ENCODE measurements at places on chromosomes 1 and 21.

DNA sequence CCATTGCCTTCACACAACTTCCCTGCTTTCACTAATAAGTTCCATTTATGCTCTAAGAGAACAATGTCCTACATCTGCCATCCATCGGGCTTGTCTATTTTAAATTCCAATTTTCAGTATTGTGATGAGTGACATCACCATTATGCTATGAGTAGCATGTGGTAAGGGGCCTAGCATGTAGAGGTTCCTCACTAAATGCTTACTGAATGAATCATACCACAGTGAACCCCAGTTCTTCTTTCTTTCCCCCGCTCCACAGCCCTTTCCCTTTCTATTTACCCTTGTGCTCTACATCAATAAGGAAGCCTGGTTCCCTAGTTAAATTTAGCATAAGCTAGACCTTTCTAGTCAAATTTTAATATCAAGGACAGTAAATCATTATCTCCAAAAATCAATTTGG lies 195.0 kb upstream of the RGS18 start:
- ATAC-seq = no peak

- no peak for ATAC-seq
Observed at GRCh38 chr1:150012611-150013010, 2.1 kb upstream of the OTUD7B start.

DNA sequence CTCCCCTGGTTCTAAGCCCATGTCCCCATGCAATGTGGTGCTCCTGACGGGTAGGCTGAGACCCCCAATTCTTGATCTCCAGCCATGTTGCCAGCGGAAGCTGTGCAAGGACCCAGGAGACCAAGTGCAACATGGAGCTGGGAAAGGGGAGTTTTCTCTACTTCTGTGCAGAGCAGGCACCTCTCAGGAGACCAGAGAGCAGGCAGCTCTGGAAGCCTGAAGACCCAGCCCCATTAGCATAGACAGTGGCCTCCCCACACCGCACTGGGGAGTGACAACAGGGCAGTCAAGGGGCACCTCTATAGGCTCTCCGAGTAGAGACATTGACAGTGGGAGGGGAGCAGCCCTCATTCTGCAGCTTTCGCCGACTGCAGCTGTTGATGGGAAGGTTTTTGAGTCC lies 410.2 kb downstream of the MATN1 start:
- ATAC-seq = no peak

DNA sequence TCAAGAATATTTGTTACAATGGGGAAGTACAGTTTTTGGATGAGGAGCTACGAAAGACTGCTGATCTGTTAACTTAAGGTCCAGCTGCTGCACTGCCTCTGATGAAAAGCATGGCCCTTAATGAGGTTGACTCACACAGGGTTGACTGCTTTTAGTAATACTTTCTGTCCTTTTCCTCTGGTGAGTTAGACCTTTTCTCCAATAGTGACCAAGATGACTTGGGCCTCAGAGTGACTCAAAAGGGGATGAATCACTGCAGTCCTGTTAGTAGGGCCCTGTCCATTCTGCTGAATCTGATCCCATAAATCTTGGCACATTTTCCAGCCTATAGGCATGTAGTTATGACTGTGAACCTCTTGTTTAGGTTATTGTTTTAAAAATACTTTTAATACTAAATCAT lies 2.7 kb downstream of the DISP1 start:
- ATAC-seq = peak; percentile 35

GRCh38 chr1:47187231-47187925 lies 2.5 kb downstream of the PDZK1IP1 start:
- no peak for ATAC-seq

DNA sequence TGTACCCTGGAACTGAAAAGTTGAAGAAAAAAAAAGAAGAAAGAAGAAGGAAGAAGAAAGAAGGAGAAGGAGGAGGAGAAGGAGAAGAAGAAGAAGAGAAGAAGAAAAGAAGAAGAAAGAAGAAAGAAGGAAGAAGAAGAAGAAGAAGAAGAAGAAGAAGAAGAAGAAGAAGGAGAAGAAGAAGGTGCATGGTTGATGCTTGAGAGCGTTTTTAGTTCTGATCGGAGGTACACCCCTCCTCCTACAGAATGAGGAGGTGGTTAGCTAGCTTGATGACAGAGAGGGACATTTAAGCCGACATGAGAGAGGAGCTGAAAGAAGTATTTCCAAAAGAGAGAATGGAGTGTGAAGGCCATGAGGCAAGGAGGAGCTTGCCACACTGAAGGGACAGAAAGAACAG lies 5.6 kb upstream of the ZNF362 start:
- ATAC-seq = no peak

- peak; percentile 88 for ATAC-seq
Observed at GRCh38 chr1:85465099-85465785, at the start of gene DDAH1. DDAH1 (minus strand) TSS chr1:85465159; CDS start chr1:85465045, 114 bp downstream.

- ATAC-seq = no peak
Observed at GRCh38 chr1:11188381-11188780, 774 bp upstream of the ANGPTL7 start.

GRCh38 chr1:162404550-162405160 lies 7.3 kb downstream of the SH2D1B start:
- ATAC-seq = peak; percentile 99

- ATAC-seq = peak; percentile 16
Observed at GRCh38 chr1:86703696-86704457, 499 bp upstream of the SH3GLB1 start.

- peak; percentile 35 for ATAC-seq
Observed at GRCh38 chr1:3868464-3869006, 11.3 kb downstream of the DFFB start.

DNA sequence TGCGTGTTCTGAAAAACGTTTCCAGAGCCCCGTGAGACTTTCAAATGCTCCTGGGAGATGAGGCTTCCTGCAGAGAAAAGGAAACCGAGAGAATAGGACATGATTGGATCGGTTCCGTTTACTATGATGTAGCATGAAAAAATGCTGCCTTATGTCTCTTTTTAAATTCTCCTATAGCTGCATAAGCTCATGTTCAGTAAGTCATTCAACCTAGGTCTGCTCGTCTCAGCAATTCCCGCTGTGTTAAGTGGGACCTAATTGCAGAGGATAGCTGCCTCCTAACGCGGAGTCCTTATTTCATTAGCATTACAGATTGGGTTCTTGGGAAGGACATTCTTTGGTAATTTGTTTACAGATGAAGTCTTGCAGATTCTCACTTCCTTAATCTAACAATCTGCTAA lies 165.3 kb downstream of the GALNT2 start:
- no peak for ATAC-seq

GRCh38 chr21:36461918-36462486 lies 17.9 kb downstream of the CLDN14 start:
- no peak for ATAC-seq

GRCh38 chr1:224245188-224245587 lies 62.1 kb downstream of the DEGS1 start:
- ATAC-seq = no peak

GRCh38 chr1:114289306-114289705 lies 135.6 kb upstream of the SYT6 start:
- ATAC-seq = no peak

DNA sequence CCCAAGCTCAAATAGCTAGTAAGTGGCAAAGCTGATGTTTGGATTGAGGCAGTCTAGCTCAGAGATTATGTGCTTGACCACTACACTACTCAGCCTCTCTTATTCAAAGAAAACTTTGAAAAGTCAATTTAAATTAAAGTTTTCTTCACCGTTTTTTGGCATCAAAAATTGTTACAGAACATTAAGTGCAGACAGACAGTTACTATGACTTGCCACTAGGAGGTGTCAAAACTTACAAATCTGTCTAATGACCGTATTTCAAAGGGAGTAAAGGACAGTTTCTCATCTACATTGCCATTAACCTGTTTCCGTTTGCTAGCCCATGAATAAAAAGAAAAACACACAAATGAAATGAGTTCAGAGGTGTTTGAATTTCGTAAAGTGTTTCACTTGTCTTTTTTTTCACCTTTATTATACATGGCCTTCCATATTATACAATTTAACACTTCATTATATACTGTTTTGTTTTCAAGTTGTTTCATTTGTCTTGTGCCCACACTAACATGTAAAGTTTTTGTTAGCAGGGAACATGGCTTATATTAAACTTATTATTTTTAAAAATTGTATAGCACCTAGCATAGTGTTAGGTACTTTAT lies 57.4 kb upstream of the MTF2 start:
- ATAC-seq = no peak

DNA sequence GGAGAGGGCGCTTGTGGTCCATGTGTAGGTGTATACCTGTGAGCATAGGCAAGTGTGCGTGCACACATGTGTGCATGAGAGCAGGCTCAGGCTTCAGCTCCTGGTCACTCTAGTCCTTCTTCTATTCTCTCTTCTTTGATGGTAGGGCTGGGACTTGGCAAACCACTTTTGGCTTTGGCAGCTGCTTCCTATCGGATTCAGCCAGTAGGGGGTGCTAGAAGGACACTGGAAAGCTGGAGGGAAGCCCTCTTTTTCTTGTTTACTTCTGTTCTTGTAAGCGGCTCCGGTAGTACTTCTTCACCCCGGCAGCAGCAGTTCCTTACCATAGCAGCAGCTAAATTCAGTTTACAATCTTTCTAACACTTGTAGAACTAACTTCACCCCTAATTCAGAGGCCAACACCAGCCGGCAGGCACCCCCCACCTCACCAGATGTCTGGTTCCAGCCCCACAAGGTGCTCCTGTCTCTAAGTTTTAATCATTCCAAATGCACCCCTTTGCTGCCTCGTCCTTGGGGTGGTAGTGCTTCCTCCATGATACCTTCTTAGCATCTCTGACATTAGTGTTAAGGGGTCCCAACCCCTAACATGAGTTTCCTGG lies 25.1 kb downstream of the NENF start:
- no peak for ATAC-seq

DNA sequence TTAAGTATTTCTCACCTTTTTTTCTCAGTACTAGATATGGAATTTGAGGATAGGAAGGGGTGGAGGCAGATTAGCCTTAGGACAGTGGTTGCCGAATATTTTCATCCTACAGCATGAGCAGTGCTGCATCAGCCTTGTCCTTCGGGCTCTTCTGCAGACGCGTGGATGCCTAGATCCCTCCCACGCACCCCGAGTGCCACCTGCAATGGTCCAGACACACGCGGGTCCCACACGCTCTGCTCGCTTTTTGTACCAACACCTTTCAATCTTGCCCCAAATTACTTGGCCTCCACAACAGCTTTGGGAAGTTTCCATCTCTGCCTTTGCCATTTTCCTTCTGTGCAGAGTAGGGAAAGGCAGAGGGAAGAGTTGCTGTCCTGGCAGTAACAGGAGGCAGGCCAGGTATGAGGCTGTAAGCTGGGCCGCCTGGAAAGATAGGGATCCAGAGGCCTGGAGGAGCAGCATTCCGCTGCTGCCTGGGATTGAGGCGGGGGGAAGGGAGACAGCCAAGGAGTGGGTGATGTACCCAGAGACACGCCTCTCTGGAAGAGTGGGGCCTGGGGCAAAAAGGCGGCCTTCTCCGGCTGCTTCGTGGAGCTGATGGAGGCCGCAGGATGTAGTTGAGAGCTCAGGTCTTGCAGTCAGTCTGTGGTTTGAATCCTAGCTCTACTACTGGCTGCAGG lies 467.7 kb downstream of the KIF26B start:
- no peak for ATAC-seq

- ATAC-seq = peak; percentile 85
Observed at GRCh38 chr1:31938184-31938975, at the start of gene PTP4A2. PTP4A2 (minus strand) TSS chr1:31938368; CDS start chr1:31919065, 19,303 bp downstream.

DNA sequence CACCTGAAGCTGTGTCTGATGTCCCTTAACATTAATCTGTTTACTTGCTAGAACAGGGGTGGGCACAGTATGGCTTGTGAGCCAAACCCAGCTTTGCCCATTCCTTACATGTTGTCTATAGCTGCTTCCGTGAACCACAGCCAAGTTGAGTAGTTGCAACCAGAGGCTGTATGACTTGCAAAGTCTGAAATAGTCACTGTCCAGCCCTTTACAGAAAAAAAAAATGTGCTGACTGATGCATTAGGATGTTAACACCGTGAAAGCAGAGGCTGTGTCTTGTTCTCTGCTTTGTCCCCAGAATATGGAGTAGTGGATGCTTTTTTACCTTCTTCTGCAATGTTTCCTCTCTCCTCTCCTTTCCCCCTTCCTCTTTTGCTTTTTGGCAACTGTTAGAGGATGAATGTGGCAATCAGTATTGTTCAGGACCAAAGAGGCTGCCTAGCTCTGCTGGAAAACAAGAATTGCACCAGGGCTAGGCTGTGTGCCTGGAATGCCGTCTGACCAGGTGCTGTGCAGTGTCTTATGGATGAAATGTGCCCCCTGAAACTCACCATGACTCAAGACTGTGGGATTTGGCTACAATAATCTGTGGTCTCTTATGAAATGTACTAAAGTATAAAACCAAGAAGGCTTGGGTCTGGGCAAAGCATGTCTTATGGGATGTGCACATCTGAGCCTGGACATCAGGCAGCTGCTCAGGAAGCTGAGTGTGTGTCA lies 79.6 kb upstream of the GCLM start:
- ATAC-seq = no peak

- no peak for ATAC-seq
Observed at GRCh38 chr1:44297695-44298400, 57.2 kb downstream of the ERI3 start.

- no peak for ATAC-seq
Observed at GRCh38 chr21:34808569-34809204, 139.9 kb downstream of the CLIC6 start.

DNA sequence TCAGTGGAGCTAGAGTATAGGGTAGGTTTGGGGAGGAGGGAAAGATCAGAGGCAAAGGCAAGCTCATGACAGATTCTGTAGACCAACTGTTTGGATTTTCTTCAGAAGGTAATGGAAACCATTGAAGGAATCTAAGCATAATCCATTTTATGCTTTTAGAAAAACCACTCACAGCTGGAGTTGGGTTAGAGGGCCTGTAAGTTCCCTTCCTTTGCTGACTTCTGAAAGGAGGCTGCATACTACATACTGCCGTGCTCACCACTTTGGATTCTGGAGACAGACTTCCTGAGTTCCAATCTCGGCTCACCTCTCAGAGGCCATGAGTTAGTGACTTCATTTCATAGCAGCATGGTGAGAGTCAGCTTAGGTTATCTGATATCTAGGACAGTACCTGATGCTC lies 6.4 kb upstream of the SYT2 start:
- no peak for ATAC-seq

GRCh38 chr1:196678510-196678884 lies 26.7 kb downstream of the CFH start:
- no peak for ATAC-seq

DNA sequence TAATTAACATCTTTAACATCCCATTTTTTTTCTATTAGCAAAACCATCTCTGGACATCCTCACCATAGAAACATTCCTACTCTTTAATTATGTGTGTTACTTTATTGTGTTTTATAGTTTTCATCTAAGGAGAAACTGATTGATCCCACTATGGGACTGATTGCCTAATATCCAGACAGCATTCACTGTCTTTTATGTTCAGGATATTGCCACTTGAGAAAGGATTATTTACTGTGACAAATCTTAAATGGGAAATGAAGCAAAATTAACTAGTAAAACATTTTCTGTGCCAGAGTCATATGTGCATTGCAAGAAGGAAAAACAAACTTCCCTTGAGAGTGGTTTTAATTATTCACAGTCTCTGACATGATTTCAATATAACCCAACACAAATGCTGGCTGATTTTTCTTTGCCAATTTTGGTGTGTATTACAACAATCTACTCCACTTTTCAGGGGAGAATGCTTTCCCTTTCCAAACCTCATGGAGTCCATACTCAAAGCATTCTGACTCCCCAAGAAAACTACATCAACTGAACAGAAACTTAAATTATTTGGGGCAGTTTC lies 15.8 kb upstream of the RGS13 start:
- ATAC-seq = no peak

Data from motor neuron (in vitro differentiated cells).